Activated CD8-positive, alpha-beta memory T cell treated with anti-CD3 and anti-CD28 coated beads for 1 hour (primary cell): ENCODE measurements at places on chromosomes 2 and 18.

DNA sequence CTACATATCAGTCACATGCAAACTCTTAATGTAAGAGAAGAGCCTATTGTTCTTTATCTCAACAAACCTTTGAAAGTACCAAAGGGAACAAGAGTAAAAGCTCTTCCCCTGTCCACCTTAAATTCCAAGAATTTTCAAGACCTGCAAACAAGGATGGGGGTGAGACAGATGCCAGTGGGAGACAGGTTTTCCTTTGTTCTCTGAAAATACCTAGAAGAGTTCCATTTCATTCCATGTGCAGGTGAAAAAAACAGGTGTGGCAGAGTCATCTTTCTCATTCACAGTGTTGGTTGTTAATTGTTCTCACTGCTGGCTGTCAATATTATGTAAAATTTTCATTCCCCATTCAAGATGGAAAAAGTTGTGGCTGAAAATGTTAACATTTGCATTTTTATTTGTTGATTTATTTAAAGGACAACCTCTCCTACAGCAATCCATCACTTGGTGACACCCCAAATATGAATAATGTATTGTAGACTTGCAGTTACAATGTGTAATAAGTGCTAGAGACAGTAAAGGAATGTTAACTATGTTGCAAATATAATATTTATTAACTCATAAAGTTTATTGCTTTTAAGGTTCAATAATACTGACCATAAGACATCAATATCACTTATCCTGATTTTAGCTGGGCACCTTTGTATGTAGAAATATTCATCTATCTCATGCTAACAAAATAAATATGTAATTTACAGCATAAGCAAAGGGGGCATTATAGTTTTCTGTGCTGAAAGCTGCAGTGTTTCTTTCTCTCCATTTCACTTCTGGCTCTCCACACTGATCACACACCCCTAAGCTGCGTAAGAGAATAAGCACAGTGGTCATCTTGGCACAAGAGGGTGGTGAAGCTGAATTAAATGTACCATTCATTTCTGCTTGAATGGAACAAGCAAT is 347.0 kb downstream of the KIAA1328 start:
- no peak for DNase-seq

DNA sequence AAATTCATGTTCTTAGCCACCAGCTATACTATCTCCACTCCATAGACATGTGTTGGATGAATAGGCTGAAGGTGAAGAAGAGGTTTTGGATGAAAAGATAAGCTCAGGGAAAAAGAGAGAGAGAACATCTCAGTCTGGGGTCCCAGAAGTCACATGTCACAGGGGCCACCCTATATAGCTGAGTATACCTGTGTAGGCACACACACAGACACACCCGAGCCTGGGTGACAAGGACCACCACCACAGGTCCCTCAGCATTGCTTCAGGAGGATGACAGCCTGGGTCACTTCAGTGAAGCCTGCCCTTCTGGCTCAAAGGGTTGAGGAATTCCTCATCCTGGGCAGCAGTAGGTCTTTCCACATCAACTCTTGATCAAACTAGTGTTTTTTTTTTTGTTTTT is 56.2 kb downstream of the POLR1A start:
- DNase-seq, result no peak

DNA sequence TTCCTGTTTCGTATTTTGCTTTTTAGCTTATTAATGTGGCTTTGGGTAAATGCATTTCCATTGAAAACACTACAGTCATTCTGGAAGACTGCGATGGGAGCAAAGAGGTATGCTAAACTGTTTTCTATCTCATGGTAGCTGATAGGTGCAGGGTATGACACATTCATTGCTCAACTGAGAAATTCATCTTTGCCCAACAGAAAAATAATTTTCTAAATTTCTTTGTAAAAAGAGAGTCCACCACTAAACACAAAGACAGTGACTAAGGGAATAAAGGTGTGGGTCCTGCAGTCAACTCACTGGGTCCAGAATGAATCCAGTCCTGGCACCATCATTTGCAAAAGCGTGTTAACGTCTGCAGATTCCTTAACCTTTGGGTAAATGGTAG is 19.9 kb downstream of the ERMN start:
- DNase-seq, result no peak

GRCh38 chr2:27095745-27096651 is 9.4 kb downstream of the KHK start:
- no peak for DNase-seq

DNA sequence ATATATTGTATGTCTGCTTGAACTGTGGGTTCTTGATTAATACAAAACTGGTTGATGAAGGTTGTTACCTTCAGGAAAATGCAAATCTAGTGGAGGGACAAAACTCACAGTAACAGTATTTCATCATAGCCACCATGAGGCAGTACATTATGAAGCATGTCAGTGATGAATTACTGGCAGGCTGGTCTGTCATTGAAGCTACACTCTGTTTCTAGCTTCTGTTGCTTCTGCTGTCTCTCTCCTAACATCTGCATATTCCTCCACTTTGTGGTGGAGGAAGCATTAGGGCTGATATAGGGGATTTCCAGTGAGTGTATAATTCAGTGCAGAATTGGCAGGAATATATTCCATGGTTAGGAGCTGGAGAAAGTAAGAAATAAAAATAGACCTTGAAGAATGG is 44.2 kb upstream of the RAB6D start:
- DNase-seq, result no peak

- DNase-seq, result no peak
Observed at GRCh38 chr2:235806986-235807750, 313.3 kb downstream of the AGAP1 start.
